ENCODE measurements at places on chromosomes 1 and 21.

GRCh38 chr21:17513214-17514123 lies 626 bp downstream of the CXADR start:
- peak; percentile 55 for DNase-seq

GRCh38 chr1:169892176-169892926 lies 1.3 kb downstream of the SCYL3 start:
- DNase-seq = no peak

- DNase-seq = no peak
These were observed 130.3 kb upstream of the C21orf91 start for GRCh38 chr21:17949421-17949820.

GRCh38 chr1:3651930-3652547 lies at the start of gene TP73:
TSS of gene TP73 (plus strand) at chr1:3652516. CDS start at chr1:3682366, 29,850 bp downstream.
- DNase-seq = no peak

DNA sequence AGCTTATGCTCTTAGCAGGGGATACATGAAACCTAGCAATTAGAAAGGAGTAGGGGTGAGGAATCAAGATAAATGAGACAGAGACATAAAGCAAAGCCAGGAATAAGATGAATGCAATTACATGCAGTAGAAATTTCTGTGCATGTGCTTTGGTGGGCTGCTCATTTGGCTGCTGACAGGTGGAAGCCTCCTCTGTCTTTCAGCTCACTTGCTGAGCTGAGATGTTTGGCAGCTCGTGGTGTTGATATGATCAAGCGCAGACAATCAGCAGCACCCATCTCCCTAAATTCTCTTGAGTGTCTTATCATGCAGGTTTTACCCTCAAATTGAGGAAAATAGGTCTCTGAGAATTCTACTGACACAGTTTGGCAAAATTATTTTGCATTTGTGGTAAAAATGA lies 108.3 kb upstream of the CD34 start:
- DNase-seq = no peak

- DNase-seq = no peak
These were observed 284.0 kb downstream of the PTPRC start for GRCh38 chr1:198922638-198923430.

- DNase-seq = peak; percentile 61
These were observed 3.4 kb upstream of the POFUT2 start for GRCh38 chr21:45290948-45291612.

GRCh38 chr1:112440574-112440973 lies 44.6 kb downstream of the CTTNBP2NL start:
- DNase-seq = no peak

DNA sequence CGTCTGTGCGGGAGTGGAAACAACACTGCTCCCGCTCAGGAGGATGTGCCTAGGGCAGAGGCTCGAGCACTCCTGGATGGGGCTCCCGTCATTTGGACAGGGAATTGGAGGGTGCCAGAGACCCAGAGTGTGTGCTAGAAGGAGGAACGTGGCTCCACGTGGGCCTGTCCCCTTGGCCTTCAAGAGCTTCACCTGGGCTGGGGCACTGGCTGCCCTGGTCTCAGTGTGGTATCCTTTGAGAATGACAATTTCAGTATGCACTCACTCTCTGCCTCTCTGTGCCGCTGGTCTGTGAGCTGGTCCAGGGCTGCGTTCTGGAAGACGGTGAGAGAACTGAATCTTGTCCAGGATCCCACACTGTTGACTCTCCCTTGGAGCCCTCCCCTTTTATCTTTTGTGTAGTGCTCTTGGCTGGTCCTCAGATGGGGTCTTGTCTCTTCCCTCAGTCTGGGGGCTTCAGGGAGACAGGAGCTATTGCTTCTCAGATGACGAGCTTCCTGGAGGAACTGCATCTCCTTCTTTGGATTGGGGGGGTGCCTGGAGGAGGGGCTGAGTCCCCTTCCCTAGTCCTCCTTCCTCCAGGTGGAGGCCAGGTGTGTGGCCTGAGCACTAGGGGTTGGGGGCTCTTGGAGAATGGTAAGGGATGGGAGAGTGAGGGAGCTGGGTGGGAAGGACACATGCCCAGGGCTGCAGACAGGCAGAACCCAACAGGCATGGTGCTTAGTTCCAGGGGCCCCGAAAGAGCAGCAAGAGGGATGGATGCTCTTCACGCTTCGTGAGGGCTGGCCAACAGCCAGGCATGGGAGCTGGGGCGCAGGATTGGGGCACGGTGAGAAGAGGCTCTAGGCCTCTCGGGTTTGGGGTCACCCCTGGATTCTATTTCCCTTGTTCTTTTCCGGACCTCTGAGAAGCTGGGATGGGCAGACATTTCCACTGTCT lies 14.8 kb upstream of the ETV3L start:
- no peak for DNase-seq

DNA sequence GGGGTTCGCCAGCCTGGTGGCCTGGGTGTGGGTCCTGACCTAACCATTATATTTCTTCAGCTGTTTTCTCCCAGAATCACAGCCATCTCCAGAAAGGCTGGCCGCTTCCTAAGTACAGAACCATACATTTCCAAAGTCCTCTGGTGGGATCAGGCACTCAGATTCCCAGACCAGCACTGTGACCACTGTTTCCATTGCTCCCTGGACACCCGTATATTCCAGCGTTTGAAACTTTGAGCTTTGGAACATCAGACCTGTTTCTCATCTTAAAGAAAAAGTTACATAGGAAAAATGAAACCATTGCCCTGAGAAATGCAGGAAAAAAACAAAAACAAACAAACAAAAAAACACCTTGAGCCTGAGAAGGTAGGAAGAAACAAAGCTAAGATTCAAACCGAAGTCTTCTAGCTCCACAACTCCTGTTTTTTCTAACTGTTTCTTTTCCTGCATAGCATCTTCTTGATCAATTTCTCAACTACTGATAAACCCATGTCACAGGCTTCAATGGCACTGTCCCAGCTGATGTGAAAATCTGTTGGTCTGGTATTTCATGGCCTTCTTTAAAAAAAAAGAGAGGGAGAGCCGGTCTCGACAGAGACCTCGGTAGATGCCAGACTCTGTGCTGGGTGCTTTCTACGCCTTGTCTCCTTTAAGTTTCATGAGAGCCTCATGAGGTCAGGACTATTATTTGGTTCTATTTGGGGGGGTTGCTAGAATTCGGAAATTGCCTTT lies 221.3 kb downstream of the TOMM20 start:
- DNase-seq = no peak

DNA sequence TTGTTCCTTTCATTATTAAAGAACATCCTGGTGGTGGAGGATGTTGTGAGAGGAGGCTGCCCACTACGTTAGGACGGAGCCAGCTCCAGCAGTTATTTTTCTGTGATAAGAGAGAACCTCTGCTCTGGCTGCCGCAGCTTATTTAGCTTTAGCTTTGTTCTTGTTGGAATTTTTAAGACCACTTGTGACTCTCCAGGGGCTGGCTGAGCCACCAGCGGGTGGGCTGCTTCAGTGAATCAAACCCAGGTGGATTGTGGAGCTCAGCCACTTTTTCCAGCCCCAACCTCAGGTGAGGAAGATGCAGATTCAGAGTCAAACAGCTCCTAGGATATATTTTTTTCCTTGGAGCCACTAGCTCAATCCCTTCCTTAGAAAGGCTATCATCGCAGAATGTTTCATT lies 83.1 kb upstream of the CTTNBP2NL start:
- DNase-seq = no peak

- no peak for DNase-seq
These were observed 71.9 kb downstream of the LHX9 start for GRCh38 chr1:197989058-197989457.

DNA sequence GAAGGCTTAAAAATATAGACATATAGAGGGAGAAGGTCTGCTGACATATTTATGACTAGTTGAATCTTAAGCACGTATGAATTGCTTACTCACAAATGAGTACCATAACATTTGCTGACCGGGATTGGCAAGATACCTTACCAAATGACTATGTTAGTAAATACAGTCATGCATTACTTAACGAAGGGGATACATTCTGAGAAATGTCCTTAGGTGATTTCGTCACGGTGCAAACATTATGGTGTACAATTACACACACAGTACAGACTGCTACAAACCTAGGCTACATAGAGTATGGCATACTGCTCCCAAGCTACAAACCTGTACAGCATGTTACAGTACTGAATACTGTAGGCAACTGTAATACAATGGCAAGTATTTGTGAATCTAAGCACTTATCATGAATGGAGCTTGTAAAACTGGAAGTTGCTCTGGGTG lies 19.4 kb upstream of the UBE2U start:
- DNase-seq = peak; percentile 18

DNA sequence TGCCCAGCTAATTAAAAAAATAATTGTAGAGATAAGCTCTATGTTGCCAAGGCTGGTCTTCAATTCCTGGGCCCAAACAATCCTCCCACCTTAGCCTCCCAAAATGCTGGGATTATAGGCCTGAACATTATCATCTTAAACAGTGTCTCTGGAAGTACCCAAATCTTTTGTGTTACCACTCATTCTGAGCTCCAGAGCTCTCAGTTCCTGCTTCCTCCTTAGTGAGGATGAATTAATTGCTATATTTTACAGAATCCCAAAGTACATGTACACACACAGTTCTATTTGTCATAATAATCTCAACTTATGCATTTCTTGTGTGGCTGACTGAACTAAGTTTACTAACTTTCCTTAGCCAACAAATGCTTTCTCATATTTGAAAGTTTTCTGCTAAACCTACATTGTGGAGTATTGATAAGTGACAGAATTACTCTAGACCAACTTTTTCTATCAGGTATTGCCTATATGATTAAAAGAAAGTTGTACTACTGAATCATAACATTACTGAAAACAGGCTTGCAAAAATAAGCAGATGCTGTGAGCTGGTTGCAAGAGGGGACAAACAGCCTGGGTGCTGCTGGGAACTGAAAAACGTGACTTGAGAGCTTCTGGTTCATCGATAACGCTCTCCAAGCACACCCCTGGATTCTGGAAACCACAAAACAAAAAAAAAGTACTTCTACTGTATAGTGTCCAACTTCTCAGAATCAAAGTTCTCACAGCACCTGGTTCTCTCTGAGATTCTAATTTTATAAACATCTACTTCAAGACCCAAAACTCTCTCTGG lies 15.3 kb downstream of the VAV3 start:
- DNase-seq = no peak

- no peak for DNase-seq
These were observed 100.2 kb upstream of the IPO9 start for GRCh38 chr1:201728731-201729130.

- no peak for DNase-seq
These were observed 259.4 kb downstream of the BACH1 start for GRCh38 chr21:29557931-29558725.

GRCh38 chr1:222554177-222554576 lies 6.3 kb upstream of the HHIPL2 start:
- no peak for DNase-seq

GRCh38 chr1:198830412-198830811 lies 191.6 kb downstream of the PTPRC start:
- DNase-seq = peak; percentile 17

DNA sequence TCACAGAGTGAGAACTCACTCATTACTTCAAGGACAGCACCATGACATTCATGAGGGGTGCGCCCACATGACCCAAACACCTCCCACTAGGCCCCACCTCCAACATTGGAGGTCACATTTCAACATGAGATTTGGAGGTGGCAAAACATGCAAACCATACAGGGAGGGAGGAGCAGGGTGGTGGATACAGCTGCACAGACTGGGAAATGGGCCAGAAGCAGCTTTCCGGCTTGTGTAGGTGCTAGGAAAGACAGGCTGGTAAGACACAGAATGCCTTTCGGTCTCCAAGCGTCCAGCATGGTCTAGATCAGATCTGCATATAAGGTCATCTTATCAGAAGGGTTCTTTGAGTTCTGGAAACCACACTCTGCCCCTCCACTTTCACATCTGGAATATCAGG lies 35.1 kb upstream of the TINAGL1 start:
- DNase-seq = no peak

- DNase-seq = peak; percentile 47
These were observed 37.3 kb downstream of the PTAFR start for GRCh38 chr1:28139025-28139712.

GRCh38 chr1:26496861-26497260 lies 24.6 kb downstream of the HMGN2 start:
- no peak for DNase-seq

- DNase-seq = no peak
These were observed 11.1 kb upstream of the VPS26C start for GRCh38 chr21:37278199-37278598.

DNA sequence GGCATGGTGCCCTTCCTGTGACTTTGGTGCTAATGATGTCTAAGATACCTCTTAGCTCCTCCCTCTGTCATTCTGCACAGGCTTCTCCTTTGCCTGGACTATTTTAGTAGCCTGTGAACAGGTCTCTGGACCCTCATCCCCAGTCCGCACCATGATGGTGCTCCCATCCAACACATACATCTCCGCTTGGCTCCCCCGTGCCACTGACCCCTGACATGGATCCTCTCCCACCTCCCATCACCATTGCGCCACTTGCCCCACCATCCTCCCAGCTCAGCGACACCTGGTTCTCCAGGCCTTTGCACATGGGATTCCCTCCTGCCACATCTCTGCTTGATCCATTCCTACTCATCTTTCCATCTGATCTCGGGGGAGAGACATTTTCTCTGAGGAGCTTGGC lies 33.9 kb downstream of the RUNX3 start:
- DNase-seq = no peak

DNA sequence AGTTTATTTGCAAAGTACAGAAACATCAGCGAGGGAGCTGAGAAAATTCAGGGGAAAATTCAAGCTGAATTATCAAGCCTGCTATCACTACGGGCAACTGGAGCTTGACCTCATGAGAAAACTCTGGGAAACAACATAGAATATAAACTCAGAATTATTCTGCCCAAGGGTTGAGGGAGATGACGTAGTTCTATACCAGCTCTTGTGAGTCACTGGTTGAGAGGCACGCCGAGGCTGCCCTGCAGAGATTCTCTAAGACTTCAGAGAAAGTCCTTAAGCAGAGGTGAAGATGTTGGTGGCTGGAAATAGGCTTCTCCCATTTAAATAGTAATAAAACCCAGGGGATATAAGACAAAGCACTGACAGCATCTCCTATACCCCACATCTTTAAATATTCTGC lies 12.3 kb downstream of the SYDE2 start:
- peak; percentile 6 for DNase-seq

- DNase-seq = peak; percentile 55
These were observed 251.5 kb downstream of the SIPA1L2 start for GRCh38 chr1:232378266-232379062.

DNA sequence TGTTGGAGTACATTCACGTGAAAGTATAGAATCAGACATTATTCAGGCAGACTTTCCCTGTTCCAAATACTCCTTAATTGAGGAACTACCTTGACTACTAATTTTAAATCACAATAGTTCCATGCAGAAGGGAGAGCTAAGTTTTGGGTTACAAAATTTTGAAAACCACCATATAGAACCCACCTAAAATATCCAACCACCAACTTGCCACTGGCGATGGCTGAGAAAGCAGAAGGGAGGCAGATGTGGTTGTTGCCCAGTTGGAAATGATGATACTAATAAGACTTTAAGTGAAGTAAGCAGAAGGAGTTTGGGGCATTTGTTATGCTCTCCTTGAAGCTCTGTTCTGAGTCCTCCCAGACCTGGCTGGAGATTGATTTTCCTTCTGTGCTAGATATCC lies 190.7 kb downstream of the HLX start:
- DNase-seq = no peak

- DNase-seq = no peak
These were observed 17.6 kb downstream of the RNF11 start for GRCh38 chr1:51253691-51254090.

Measured in astrocyte of the spinal cord (primary cell).